ENCODE measurements at places on chromosomes 1 and 21.

- no peak for DNase-seq
Observed at GRCh38 chr1:113534130-113534817, 144.0 kb downstream of the MAGI3 start.

GRCh38 chr1:153961421-153961820 lies 1.9 kb downstream of the SLC39A1 start:
- no peak for DNase-seq

DNA sequence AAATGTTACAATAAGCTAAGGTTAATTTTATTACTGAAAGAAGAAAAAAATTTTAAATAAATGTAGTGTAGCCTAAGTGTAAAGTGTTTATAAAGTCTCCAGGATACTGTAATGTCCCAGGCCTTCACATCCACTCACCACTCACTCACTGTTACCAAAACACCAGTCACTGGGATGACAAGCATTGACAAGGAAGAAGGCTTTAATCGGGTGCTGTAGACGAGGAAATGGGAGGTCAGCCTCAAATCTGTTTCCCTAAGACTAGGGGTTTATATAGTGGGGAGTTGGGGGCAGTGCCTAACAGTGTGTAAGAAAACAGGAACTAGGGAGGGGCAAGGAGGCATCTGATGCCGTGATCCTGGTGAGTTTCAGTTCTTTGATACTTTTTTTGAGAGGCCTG lies 69.4 kb downstream of the CHRM3 start:
- no peak for DNase-seq

DNA sequence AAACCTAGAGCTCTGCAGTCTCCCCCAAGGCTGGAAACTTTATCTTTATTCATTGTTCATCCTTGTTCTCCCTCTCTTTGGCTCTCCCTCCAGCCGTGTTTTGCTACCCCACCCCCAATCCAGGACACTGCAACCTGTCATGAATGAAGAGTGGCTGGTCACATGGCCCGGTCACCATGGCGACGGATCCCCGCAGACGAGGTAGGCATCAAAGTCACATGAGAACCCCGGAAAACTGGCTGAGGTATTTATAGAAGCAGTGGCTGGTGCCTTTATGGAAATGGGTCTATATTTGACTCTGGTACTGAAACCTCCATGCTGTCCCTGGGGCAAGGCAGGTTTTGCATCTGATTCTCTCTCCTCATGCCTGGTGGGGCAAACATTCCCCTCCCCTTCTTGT lies 13.4 kb upstream of the SLC6A17 start:
- no peak for DNase-seq

- DNase-seq: no peak
Observed at GRCh38 chr1:115654663-115655305, 13.0 kb downstream of the VANGL1 start.
